Stimulated activated CD4-positive, alpha-beta T cell treated with anti-CD3 and anti-CD28 coated beads, Interleukin-1b, Interleukin-23, amount 100 ng/mL, for 1 hour (primary cell): ENCODE measurements at places on chromosomes 16 and 17.

- DNase-seq: no peak
These were observed 17.4 kb upstream of the ZNF469 start for GRCh38 chr16:88365244-88365865.

GRCh38 chr16:67431775-67432505 is 1.0 kb downstream of the HSD11B2 start:
- no peak for DNase-seq

GRCh38 chr17:7248796-7249195 is 2.7 kb downstream of the CTDNEP1 start:
- no peak for DNase-seq

DNA sequence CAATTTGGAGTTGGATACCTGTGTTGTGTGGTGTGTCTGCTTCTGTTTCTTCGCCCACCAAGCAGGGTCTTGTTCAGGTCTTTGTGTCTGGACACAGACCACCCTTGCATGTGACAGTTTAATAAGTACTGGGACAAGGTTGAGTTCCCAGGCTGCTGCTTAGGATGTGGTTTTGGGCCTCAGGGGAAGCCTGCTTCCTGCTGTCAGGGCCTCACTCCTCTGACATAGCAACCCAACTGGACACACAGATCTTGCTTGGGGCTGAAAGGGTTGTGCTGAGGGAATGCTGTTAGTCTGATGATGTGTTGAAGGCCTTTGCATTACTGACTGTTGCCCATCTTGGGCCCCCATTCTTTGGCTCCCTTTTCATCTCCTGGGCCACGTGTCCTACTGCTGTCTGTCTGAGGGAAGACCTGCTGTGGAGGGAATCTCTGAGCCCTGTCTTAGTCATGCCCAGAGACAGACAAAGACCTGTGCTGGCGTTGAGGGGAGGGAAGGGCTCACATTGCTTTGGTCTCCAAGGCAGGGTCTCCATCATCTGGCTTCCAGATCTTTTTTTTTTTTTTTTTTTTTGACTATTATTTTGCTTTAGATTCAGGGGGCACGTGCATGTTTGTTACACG is 4.7 kb upstream of the TGFB1I1 start:
- DNase-seq: no peak

DNA sequence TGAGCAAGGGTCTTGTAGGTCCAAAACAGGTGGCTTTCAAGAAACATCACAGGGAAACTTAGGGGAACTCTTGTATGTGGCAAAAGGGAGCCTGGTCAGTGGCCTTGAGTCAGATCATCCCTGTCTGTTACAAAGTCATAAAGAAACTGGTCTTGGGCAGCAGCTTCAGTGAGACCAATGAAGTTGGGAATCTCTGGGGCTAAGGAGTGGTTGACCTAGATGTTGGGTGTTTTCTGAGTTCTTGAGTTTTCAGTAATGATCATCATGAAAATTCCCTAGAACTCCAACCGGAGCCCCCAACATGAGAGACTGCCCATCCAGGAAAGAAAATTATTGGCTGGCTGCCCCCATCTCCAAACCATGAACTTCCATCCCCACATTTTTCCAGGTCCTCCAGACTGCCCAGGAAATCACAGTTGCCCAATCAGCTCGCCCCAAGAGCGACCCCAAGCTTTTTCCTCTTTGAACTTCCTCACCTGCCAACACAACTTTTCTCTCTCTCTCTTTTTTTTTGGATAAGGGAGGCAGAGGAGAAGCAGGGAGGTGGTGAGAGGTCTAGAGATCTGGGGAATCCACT is 3.9 kb downstream of the CCR7 start:
- DNase-seq: no peak

DNA sequence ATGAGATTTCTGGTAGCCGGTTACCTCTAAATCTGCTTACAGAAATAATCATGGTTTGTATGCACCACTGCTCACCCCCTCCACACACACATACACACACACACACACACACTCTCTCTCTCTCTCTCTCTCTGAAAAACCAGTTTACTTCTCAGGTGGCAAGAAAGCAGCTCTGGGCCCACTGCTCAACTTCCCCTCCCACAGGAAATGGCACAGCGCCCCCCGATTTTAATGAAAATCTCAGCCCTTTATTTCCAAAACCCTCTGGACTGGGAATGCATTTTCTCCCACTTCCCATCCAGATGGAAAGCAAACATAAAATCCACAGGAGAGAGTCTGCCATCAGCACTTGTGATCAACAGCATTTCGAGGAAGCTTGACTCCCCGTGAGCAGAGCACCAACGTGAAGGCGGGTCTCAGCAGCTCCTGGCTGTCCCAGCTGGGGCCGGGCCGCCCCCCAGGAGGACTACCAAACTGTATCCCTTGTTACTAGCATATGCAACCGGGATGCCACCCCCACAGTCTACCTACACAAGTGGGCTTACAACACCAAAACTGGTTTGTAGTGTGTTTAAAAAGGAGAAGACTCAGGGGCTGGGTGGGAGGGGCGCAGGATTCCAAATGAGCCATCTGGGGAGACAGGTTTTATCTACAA is 121.1 kb downstream of the SLC39A11 start:
- no peak for DNase-seq

GRCh38 chr17:17609121-17609520 is 17.6 kb upstream of the PEMT start:
- no peak for DNase-seq

GRCh38 chr17:852349-852748 is 70.2 kb downstream of the MRM3 start:
- DNase-seq: no peak

DNA sequence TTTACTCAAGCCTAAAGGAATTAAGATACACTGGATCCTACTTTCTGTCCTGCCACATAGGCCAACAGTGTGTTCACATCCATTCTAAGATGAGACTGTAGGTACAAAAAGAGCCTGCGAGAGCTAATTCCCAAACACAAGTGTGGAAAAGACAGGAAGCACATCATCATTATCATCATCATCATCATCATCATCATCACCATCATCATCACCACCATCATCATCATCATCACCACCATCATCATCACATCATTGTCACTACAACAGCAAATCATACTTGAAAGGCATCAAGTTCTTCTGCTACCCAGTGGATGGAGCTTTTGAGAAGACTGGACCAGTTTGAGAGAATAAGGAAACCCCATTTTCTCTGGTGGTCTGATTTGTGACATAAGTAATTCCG is 268.1 kb downstream of the HS3ST3A1 start:
- no peak for DNase-seq

- no peak for DNase-seq
These were observed 6.7 kb upstream of the PHKG2 start for GRCh38 chr16:30741461-30741914.

DNA sequence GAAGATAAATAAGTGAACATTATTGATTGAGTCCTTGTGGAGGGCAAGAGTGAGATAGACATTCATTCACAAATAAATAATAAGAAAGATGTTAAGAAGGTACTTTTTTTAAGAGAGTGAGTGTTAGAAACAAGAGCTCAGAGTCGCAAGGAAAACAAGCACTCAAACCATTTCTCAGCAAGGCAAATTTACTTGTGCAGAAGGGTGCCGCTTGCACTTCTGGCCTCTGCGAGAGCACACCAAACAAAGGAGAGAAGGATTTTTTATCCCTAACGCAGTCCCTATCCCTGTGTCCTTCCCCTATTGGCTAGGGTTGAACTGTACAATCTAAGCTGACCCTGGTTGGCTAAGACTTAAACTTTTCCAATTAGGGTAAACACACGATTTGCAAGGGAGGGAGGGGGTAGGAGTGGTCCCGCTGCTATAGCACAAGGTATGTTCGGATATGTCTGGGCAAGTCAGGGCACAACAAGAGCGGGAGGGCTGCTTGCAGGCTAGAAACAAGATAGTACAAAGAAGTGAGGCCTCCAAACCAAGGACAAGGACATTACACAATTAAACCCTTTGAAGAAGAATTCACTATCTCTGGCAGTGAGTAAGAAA is 156.2 kb downstream of the PPM1E start:
- no peak for DNase-seq

- DNase-seq: no peak
These were observed 4.0 kb downstream of the C1QBP start for GRCh38 chr17:5434984-5435383.

DNA sequence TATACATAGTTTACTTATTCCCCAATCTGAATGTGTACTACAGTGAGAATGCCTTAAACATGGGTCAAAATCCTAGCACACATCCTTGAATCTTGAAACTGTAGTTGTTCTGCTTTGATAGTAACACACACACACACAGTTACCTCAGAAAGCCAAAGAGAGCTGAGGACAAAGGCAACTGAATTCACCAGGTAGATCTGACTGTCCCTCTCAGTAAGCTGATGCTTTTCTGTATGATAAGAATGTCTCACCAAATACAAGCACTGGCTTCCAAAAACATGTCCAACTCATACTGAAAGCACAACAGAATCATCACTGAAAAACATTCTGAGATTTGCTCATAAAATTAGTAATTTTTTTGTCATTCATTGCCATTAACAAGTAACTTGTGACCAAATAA is 104.3 kb upstream of the DYNLRB2 start:
- no peak for DNase-seq

DNA sequence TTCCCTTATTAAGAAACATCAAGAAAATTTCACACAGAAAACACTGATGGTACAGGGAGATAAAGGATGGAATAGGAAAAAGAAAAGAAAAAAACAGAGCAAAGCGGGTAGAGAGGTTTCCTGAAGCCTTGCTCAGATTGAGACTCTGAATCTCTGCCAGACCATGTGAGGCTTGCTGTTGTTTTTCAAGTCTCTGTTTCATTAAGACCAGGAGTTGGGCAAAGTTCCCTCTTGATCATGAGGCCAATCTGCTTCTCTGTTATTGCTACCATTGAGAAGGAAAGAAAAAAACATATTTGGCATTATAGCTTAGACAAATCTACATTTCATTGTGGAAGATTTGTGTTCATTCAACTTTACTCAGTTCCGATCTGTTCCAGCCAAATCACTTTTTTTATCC is 201.6 kb upstream of the SOX9 start:
- no peak for DNase-seq

DNA sequence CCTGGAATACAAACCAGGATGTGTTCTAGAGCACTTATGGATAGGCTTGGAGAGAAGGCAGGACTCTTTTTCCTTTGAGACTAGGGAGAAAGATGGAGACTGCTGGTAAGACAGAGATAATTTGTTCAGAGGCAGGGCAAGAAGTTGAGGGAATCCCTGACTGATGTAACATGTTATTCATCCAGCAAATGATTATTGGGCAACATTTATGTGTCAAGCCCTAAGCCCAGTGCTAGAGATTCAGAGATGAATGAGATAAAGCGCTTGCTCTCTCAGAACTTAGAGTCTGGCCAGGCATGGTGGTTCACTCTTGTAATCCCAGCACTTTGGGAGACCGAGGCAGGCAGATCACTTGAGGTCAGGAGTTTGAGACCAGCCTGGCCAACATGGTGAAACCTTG is 47.8 kb upstream of the NUFIP2 start:
- no peak for DNase-seq

GRCh38 chr16:69485816-69486215 is 61.4 kb downstream of the CYB5B start:
- no peak for DNase-seq

GRCh38 chr16:14061732-14062259 is 9.3 kb upstream of the MRTFB start:
- DNase-seq: no peak

GRCh38 chr17:13337864-13338371 is 263.8 kb downstream of the HS3ST3A1 start:
- no peak for DNase-seq

GRCh38 chr17:34673516-34673915 is 94.1 kb downstream of the TMEM132E start:
- DNase-seq: no peak

- no peak for DNase-seq
These were observed 30.4 kb downstream of the CLEC19A start for GRCh38 chr16:19315889-19316433.

DNA sequence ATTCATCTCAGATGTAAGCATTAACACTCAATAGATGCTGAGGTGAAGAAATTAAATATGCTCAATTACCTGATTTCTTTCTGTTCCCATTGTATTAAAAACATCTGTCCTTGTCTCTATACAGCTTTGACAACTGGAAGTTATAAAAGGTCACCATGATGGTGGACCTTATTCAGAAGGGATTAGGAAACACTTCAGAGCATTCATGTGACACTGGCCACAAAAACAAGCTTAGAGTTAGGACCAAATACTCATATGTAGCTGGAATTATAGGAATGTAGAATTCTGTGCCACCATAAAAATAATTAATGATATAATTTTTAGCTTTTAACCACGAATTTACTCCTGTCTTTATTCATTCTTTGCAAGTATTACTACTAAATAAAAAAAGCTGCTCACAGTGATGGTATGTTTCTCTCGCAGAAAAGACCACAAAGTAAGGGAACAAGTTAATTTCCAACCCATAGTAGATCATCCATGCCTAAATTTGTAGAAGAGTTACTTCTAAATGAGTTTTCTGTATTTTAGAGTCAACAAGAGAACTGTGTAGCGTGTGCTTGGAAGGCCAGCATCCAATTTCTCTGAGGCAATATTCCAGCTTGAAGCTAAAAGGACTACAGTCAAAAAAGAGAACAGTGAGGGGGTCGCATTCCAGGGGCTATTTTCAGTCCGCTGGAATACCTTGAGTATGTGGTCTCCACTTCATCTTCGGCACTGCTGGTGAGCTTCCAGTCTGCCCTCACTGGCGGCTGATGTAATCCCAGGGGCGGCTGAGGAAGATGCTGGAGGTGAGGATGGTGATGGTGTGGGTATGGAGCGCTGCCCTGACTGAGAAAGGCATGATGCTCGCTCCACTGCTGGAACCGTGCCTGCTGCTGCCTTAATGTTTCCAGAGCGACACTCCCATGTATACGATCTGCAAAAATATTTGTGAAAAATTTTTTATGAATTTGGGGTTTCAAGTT is 63.7 kb downstream of the CACNG1 start:
- no peak for DNase-seq

GRCh38 chr17:67116045-67116575 is 71.8 kb downstream of the CACNG1 start:
- no peak for DNase-seq

DNA sequence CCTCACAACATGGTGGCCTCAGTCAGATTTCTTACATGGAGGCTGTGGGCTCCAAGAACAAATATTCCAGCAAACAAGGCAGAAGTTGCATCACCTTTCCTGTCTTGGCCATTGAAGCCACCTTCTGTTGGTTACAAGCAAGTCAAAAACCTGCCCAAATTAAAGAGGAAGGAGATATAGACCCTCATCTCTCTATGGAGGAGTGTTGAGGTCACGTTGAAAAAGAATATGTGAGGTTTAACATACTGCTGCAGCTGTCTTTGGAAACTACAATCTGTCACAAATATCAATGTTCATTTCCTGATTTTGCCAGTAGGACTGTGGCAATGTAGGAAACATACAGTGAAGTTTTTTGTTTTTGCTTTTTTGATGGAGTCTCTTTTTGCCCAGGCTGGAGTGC is 211.4 kb downstream of the COPRS start:
- DNase-seq: no peak
